Globus pallidus (tissue), 1 donor: ENCODE measurements at places on chromosomes 4 and X.
A peak's percentile ranks its signal among the peaks of the same experiment; 100 is the strongest.

GRCh38 chrX:65601126-65601525 lies 66.3 kb upstream of the MSN start:
- no peak for DNase-seq

DNA sequence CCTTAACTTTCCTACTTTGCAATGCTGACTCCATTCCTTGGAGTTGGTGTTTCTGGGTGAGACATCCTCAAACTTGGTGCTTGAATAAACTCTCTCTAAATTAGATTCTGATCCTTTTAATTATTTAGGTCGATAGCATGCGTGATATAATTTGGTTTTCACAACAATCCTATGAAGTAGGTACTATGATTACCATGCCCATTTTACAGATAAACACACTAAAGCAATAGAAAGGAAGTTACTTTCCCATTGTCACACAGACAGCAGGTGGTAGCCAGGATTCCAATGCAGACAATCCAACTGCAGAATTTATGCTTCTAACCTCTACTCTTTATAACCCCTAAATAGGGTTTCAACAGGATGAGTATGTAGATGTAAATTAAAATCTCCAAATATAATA lies 21.7 kb upstream of the AASDH start:
- DNase-seq = no peak

DNA sequence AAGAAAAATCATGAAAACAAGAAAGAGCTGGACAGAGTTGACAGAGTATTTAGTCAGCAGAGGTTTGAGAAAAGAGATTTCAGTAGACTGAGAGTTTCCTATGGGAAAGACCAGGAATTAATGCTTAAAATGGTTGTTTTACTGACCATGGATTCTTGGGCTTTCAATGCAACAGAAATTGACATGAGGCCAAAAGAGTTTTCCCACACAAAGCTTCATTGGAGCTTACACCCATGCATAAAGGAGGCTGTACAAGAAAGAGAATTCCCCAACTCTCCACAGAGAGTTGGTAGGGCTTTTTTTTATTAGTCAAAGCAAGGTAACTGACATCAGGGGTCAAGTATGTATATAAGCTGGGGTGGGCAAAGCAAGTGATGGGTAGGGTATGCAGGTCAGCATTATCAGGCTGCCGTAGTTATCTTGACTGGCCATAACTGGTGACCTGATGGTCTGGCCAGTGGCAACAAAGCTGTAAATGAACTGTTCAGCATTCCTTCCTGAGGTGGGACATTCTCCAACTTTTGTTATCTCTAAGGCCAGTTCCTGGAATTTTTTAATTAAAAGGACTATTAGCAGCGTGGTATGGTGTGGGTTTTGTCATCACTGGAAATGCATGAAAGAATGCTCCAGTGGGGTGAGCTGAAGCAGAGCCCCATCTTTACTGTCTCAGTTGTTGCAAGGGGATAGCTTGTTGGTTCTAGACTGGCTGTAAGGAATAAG lies 117.0 kb downstream of the ADAM29 start:
- no peak for DNase-seq

- peak; percentile 37 for DNase-seq
Observed at GRCh38 chr4:128782076-128782715, 27.3 kb upstream of the JADE1 start.

GRCh38 chrX:69374569-69374968 lies 129.6 kb upstream of the NALF2 start:
- DNase-seq = no peak

GRCh38 chrX:3678328-3678727 lies 35.1 kb downstream of the PRKX start:
- DNase-seq = no peak

GRCh38 chrX:28576117-28576516 lies 11.1 kb upstream of the IL1RAPL1 start:
- DNase-seq = no peak

DNA sequence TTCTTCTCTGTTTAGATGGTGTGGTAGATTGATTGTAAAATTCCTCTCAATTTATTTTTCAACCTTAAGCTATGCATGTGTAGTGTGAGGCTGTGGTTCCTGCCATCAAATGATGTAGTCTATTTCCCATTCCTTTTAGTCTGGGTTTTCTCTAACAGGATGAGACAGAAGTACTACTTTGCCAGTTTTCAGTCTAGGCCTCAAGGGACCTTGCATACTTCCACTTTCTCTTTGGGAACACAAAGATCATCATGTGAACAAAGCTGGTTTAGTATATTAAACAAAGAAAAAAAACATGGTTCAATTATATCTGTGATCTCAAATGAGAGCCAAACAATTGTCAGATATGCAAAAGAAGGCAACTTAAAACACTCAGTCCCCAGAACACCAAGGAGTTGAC lies 1284.0 kb downstream of the RAPGEF2 start:
- no peak for DNase-seq

DNA sequence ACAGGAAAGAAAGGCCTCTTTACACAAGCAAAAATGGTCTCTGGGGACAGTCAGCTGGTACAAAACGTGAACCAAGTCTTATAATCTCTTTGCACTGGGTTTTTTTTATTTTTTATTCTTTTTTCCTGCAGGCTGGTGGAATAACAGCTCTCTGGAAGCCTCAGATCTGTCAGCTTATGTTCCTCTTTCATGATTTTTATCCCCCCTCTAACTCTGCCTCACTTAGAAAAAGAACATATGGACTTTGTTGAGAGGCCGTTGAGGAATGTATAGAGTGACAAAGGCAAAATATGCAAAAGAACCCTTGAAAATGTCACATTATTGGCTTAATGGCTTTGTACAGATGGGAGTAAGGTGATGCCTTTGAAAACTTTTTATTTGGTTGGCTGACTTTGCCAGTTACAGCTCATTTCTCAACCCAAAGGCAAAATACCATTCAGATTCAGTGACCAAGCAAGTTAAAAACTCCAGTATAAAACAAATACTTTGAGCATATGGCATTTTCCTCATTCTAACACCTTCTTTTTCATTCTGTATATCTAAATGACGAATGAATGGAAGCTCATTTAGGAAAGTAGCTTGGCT lies 111.1 kb downstream of the RNF150 start:
- no peak for DNase-seq

DNA sequence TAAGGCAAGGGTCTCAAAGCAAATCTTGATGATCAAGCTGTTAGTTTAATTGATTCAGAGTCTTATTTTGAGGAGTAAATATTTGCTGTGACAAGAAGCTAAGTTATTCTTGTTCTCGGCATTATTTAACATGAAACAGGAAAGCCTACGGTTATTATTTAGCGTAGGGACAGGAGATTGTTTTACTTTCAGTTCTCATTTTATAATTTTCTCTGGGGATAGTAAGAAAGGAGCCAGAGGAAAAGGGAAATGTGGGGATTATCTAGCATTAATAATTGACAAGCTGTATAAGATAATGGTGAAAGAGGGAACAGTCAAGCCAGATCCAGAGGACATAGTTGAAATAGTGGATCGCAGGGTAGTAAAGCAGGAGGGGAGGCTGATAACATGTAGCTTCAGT lies 39.7 kb upstream of the PARM1 start:
- no peak for DNase-seq

- no peak for DNase-seq
Observed at GRCh38 chr4:47736146-47736545, 101.7 kb downstream of the CORIN start.

- DNase-seq = no peak
Observed at GRCh38 chr4:142697320-142697719, 148.8 kb downstream of the INPP4B start.

DNA sequence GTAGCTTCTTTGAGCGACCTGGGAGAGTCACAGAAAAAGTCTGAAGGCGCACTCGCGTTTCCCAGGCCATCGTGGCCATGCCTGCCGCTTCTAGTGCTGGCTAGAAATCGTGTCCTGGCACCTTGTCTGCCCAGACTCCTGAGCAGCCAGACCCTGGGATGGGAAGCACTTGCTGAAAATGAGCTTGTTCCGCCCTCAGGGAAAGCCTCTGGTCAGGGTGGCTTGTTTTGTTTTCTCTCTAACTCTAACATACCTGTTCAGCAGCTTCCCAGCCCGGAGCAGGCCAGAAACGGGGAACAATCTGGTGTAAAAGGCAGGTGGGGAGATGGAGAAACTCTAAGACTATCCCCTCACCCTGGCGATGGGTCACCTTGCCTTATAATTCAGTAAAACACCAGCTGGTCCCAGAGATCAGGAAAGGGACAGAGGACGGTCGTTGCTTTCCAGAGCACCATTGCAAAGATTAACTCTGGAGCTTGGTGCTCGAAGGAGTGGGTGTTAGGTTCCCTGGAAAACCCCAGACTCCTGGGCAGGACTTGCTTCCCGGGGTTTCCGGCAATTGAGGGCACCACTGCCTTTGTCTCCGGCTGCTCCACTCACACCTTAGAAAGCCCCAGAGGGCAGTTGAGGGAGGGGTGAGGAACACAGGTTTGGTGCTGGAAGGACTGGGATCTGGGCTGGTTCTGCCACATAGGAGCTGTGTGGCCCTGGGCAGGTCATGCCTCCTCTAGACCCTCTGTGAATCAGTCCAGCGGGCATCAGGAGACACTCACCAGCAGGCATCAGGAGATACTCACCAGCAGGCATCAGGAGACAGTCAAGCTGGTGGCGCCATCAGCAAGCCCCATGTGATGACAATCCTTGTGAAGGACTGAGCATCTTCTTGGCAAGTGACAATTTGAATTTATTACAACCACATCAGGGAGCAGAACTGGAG lies 4.5 kb upstream of the SH3TC1 start:
- no peak for DNase-seq

DNA sequence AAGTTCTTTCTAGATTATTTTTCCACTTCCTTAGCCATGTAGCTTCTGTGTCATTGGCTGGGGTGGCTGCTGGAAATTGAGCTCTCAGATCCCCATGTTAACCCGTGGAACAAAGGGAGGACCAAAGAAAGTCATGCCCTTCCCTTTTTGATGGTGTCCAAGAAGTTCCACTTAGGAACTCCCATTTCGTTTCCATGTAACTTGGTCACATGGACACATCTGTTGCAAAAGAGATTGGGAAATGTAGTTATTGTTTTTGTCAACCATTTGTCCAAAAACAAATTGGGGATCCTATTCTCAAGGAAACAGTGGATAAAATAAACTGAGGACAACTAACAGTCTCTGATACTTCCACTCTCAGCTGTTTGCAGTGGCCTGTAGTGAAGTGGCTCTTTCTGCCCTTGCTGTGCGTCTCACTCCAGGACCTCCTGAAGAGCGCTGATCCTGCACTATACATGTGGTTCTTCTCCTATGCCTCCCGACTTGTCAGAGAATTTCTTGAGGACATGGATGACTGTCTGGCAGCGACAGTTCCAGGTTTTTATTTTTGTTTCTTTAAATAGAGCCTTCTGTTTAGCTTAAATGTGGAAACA lies 125.3 kb upstream of the LNX1 start:
- no peak for DNase-seq

GRCh38 chr4:74311696-74312313 lies 3.5 kb downstream of the EPGN start:
- DNase-seq = peak; percentile 44

DNA sequence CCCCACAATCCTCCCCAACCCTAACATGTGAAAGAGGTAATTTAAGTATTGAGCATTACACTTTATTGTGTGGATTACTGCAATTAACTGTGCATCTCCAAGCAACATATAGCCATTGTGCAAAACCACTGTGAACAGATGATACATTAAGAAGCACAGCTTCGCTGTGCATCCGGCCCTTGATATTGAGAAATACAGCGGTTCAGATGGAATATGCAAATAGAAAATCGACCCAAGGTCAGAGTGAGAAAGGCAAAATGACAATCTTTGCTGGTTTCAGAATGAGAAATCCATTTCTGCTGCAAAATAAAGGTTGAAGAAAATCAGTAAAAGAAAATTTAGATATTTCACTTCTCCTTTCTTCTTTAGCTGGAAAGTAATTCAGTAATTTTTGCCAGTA lies 805.9 kb upstream of the GRID2 start:
- no peak for DNase-seq

DNA sequence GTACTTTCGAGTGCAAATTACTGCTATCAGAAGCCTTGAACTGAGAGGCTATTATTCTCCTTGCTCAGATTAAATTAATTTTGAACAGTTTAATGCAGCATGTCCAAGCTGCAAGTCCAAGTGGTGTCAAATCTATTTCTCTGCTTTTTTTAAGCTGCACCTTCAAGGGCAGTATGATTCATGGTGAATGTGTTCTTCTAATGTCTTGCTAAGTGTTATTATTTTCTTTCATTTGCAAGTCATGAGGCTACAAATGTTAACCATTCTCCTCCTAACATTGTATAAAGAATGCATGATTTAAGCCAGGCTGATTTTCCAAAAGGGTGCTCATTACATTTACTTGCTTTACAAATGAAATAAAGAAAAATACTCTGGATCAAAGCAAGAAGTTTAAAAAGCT lies 200.4 kb downstream of the TEX13C start:
- DNase-seq = no peak

- DNase-seq = no peak
Observed at GRCh38 chr4:23485801-23486200, 404.0 kb downstream of the PPARGC1A start.

DNA sequence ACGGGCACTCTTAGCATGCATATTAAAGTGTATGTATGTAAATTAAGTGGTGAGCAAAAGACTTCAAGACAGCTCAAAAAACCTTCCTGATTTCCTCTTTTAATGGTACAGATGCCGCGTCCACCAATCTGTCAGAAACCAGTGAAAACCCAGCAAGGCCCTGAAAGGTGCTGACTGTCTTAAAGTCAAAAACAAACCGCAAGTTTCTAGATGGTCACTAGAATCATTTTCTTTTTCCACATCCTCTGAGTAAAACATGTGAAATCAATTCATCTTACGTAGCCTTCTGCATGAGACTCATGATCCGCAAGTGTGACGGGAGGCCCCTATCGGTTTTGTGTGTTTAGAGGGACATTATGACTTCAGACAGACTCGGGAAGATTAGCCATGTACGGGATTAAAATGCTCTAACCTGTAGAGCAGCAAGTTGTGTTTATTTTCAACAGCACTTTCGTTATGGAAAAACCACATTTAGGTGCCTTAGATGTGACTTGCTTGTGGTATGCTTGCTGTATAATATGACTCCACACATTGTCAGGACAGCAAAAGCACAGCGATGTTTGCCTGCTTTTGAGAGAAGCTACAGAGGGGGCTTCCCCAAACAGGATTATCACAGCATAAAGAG lies 88.2 kb upstream of the STS start:
- no peak for DNase-seq

DNA sequence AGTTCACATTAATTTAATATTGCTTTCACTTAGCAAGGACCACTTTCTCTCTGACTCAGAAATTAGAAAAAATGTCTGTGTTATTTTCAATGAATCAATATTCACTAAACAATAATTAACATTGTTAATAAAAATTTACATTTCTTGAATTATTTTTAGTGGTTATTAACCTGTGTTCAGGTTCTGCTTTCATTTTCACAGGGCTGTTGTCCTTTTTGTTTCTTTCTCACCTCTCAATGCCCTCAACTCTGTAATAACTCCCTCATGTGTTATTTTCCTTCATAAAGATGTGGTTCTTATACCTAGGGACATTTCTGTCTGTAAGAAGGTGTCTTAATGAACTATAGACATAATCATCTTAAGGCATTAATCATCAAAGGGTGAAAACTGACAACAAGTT lies 43.1 kb upstream of the PRR27 start:
- DNase-seq = no peak

DNA sequence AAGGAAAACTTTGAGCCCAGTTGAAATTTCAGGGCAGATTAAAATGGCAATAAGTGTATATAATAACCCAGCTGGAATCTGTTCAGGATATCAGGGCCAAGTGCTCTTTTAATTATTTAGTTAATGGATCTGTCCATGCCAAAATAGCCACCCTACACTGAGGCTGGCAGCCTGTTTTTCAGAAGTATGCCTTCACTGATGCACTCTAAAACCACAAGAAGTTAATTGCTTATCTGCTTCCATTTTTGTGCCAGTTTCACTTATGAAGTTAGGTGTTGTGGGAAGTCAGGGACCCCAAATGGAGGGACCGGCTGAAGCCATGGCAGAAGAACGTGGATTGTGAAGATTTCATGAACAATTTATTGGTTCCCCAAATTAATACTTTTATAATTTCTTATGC lies 960.3 kb downstream of the C4orf33 start:
- DNase-seq = no peak
